ENCODE measurements at places on chromosomes 2 and 18.

DNA sequence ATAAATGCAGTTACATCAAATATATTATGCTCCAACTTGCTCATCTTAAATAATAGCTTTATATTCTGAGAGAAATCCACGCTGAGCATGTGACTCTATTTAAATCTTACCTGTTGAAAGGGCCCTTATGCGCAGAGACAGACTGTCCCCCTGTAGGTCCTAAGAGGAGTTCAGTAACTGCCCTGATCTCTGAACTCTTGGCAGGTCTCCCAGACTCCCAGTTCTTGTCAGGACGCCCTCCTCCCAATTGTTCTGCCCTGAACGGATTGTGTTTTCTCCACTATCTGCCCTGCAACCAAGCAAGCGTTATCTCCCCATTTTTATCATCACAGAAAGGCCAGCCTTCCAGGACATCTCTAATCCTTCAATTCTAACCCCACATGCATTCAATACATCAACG is 954.6 kb downstream of the TSN start:
- no peak for DNase-seq

GRCh38 chr2:139825726-139826125 is 1045.5 kb upstream of the NXPH2 start:
- no peak for DNase-seq

GRCh38 chr2:6722574-6722973 is 143.1 kb downstream of the CMPK2 start:
- no peak for DNase-seq

DNA sequence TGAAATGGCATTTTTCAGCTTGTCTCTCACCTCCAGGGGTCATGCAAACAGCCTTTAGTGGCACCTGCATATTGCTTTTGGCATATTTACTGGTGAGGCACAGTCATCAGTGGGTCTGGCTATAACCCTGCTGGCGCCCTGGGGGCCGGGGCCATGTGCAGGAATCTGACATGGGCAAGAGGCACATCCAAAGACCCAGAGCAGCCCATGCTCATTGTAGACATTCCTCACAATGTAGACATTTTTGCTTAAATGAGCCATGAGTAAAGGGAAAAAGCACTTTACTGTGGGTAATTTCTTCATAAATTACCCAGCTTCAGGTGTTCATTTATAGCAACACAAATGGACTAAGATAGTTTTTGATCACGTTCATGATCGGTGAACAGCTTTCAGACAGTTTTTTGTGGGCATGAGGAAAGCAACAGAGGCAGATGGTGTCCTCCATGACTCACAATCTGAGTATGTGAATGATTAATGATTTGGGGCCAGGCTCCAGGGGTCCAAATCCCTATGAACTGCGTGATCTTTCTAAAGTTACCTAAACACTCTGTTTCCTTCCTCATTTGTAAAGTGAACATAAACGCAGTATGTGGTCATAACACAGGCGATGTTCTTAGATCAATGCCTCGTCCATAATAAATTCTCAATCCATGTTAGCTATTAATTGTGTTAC is 85.8 kb downstream of the LIPG start:
- DNase-seq: peak; percentile 27

DNA sequence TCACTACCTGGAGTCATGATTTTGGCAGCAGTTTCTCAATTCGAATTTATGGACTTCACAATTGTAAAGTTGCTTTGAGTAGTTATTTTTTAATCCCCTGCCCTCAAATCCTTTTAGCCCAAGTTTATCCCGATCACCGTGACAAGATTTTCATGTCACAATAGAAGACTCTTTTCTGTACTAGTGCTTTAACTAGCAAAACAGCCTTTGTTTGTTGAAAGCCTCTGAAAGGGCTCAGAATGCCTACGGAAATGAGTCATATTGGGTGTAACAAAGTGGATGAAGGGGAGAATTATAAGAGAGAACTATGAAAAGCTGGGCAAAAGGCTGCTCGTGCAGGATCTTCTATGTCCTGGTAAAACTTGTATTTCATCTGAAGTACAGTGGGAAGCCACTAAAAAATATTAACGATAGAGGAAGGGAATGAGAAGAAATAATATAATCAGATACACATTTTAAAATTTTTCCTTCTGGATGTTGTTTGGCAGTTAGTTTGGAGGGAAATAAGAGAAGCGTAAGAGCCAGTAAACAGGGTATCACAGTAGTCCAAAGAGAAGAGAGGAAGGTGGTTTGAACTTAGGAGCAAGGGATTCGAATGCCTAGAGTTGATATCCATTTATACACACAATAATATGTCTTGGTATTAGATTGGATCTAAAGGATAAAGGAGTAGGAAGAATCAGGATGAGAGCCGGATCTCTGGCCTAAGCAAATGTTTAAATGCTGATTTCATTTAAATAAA is 114.9 kb downstream of the GALNT13 start:
- DNase-seq: no peak

DNA sequence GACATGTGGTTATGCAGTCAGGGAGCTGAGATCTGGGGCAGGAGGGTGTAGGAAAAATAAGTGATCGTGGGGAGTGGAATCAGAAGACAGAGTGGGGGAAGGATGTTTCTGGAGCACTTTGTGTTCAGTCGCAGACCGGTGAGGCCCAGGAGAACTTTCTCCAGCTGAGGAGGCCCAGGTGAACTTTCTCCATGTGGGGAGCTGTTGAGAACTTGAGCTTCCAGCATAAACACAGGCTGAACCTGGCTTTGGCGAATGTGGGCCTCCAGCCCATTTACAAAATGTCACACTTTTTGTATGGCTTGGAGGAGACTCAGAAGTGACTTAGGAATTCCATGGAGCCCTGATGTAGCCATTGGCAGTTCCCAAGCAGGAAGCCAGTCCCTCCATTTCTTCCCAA is 108.5 kb downstream of the VAPA start:
- no peak for DNase-seq

GRCh38 chr2:84768840-84769239 is 112.0 kb downstream of the TRABD2A start:
- DNase-seq: no peak

GRCh38 chr2:230863031-230863430 is 1.7 kb upstream of the ITM2C start:
- no peak for DNase-seq

- DNase-seq: no peak
Measured at GRCh38 chr2:217379807-217380206, 519.9 kb upstream of the TNP1 start.

- DNase-seq: no peak
Measured at GRCh38 chr2:127678531-127678930, 3.2 kb upstream of the LIMS2 start.

- DNase-seq: no peak
Measured at GRCh38 chr18:63477968-63478367, 1.2 kb downstream of the SERPINB5 start.

- peak; percentile 31 for DNase-seq
Measured at GRCh38 chr2:74498500-74499266, 720 bp downstream of the LBX2 start.

- no peak for DNase-seq
Measured at GRCh38 chr2:172087780-172088244, 2.5 kb downstream of the DLX1 start.

- DNase-seq: no peak
Measured at GRCh38 chr2:172917716-172918115, 157.9 kb upstream of the MAP3K20 start.

- no peak for DNase-seq
Measured at GRCh38 chr2:39875914-39876267, 96.8 kb upstream of the THUMPD2 start.

- DNase-seq: no peak
Measured at GRCh38 chr2:11850082-11850481, 103.7 kb downstream of the LPIN1 start.

GRCh38 chr2:14188446-14188845 is 444.1 kb upstream of the LRATD1 start:
- no peak for DNase-seq

DNA sequence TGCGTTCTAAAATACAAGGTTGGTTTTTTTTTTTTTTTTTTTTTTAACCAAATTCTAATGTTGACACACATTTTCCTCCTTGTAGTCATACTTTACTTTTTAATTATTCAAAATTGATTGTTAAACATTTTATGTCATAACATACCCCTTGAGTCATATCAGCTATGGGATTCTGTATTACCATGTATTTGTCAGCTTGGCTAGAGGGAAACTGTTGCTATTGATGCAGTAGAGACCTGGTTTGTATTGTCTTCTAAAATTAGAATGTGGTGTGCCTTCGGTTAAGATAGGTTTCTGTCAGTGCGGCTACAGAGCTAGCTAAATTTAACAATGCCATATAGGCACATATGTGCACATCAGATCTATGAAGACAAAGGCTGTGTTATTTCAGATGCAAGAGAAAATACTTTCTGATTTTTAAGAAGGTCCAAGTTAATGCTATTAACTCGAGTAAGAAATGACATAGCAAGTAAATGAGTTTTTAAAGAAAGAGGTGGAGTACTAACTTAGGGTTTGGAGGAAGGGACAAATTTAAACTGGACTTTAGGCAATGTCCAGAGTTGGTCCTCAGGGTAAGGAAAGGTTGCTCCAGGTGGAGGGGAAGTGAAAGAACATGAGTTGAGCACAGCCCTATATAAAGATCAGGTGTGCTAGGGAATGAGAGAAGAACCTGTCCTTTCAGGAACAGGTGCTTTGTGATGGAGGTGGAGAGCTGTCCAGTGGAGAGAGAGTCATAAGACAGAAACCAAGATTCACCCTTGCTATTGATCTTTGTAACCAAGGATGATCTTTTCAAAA is 152.3 kb downstream of the PRPF40A start:
- DNase-seq: no peak

DNA sequence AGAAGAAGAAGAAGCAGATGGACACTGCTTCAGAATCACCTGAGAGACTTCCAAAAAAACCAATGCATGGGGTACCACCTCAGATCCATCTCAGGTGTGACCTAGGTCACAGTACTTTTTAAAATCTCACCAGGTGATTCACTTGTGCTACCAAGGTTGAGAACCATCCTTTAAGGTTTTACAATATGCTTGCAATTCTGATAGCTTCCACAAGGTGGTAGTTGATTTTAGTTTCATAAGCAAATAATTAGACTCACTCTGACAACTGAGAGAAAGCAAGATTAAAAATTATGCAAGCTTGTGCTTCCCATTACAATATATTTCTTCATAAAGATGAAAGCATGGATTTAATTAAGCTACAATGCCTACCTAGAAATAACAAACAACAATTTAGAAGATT is 355.1 kb downstream of the EN1 start:
- no peak for DNase-seq

GRCh38 chr2:176834226-176834625 is 378.4 kb upstream of the HNRNPA3 start:
- no peak for DNase-seq

DNA sequence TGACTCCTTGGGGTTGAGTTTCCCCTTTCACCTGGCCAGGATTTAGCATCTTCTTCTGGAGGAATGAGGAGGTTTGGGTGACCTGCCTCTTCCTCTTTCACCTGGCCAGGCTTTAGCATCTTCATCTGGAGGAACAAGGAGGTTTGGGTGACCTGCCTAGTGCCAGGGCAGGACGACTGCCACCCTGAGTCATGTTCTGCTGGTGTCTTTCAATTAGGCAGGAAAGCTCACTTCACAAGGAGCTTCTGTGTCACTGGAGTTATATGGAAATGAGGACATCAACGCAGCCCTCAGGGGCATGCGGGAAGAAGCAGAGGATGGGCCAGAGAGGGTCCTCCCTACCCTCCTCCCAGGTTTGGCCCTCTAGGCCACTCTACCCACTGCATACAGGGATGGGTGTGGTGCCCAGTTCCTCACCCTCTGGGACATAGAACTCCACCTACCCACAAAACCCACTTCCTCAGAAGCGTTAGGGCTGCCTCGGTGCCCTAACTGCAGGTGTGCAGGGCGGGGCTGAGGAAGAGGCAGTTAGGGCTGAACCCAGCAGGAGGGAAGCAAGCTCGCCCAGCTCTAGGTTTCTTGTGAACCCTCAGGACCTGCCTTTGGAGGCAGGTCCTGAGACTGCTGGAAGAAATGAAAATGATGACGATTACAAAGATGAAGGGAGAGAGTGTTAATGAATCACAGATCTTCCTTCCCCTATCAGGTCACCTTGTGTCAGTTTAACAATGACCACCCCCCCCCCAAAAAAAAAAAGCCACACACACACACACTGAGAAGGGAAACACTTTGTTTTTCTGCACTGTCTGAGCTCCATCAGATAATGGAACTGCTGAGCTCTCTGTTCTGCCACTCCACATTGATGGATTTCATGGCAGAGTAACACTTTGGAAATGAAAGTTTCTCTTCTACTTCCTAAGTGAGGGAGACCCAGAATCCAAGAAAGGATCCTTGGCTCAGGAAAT is 71.0 kb downstream of the ARL4C start:
- no peak for DNase-seq

DNA sequence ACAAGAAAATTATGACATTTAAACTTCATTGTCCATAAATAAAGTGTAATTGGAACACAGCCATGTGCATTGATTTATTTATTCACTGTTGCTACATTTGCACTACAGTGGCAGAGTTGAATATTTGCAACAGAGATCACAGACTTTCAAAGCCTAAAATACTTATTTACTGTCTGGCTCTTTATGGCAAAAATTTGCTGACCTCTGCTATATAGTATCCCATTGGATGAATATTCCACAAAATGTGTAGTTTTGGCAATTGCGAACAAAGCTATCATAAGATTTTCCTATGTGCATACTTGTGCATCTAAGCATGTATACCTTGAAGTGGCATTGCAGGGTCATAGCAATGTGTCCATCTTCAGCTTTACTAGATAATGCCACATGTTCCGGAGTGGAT is 32.1 kb downstream of the CCDC85A start:
- no peak for DNase-seq

Data from GM03348 (cell line).